Activated CD8-positive, alpha-beta memory T cell treated with anti-CD3 and anti-CD28 coated beads, Interleukin-2, amount 10 ng/mL, durations not matched to agents 7 days and 5 days (primary cell): ENCODE measurements at places on chromosomes 11 and 22.

- peaks cover 1% of the 10 kb centered on the region for H3K36me3 ChIP-seq
- no peak overlapping the region for H3K27ac ChIP-seq
- DNase-seq, result no peak
- H3K27me3 ChIP-seq, result no peaks in the 10 kb centered on the region
Measured at GRCh38 chr11:12122083-12122482, 11.7 kb downstream of the MICAL2 start.

DNA sequence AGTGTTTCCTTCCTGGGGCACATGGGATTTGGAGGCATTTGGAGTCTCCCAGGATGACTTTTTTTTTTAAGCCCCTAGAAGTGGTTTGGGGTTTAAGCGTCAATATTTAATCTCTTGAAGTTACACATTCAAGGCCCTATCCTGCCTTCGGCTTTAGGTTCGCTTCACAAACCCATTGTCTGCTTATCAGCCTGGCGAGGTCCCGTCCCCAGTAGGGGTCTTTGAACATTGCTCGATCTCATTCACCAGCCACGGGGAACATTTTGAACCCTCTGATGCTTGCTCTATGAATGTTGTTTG lies 75.9 kb downstream of the KCNQ1 start:
- DNase-seq, result no peak
- H3K27me3 ChIP-seq, result no peaks in the 10 kb centered on the region
- H3K4me3 ChIP-seq, result no peak overlapping the region
- no peak overlapping the region for H3K27ac ChIP-seq

GRCh38 chr11:4523666-4524065 lies 21.3 kb upstream of the OR52M1 start:
- H3K4me3 ChIP-seq, result no peak overlapping the region
- H3K27ac ChIP-seq, result no peak overlapping the region
- DNase-seq, result no peak

DNA sequence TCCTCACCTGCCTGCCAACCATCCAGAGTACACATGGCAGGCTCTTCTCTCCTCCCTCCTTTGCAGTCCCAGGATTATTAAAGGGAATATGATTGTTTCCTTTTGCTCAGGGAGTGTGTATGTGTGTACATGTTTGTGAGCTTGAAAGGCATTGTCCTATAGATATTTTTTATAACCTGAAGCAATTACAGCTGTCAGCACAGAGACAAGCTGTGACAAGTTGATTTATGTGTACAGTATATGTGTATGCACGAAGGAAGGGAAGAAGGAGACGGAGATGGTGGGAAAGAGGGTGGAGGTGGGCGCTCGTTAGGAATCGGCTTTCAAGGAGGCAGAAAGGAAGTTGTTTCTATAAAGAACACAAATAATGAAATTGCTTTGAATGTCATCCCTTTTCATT lies 537.0 kb downstream of the NTM start:
- no peaks in the 10 kb centered on the region for H3K4me1 ChIP-seq
- no peak overlapping the region for H3K27ac ChIP-seq
- H3K4me3 ChIP-seq, result no peak overlapping the region
- DNase-seq, result no peak
- peaks cover 31% of the 10 kb centered on the region for H3K27me3 ChIP-seq
- H3K36me3 ChIP-seq, result no peaks in the 10 kb centered on the region

- no peaks in the 10 kb centered on the region for H3K36me3 ChIP-seq
- H3K4me3 ChIP-seq, result no peak overlapping the region
- H3K27ac ChIP-seq, result no peak overlapping the region
- H3K4me1 ChIP-seq, result no peaks in the 10 kb centered on the region
- H3K27me3 ChIP-seq, result no peaks in the 10 kb centered on the region
Measured at GRCh38 chr11:1117992-1118391, 39.8 kb upstream of the MUC5AC start.

DNA sequence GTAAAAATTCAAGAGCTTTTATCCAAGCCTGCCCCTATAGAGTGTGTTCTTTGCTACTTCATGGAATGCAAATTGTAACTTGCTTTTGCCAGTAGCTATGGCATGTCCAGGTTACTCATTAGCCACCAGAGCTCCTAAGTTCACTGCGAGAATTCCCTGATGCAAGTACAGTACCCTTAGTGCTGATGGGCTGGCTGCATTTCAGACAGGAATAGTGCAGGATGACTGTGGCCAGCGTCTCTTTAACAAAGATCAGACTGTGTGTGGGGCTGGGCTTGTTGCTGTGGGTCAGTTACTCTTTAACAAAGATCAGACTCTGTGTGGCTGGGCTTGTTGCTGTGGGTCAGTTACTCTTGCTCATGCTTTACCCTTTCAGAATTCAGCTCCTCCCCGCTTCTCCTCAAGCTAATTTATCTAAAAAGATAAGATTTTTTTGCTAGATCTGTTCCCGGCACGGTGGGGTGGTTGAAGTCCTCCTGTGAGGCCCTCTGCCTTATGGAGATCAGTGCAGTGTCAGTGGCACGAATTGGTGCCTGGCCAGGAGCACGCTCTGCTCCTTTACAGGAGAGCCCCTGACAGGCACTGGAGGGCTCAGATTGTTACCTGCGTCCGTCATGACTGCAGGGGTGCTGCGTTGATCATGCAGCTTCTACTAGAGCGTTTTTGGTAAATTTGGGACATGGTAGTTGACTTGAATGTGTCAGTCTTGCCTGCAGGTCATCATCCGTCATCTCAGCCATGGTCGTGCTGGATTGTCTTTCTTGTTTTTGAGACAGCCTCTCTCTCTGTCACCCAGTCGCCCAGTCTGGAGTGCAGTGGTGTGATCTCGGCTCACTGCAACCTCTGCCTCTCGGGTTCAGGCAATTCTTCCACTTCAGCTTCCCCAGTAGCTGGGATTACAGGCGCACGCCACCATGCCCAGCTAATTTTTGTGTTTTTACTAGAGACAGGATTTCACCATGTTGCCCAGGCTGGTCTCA lies 27.0 kb downstream of the AP2A2 start:
- H3K27me3 ChIP-seq, result no peaks in the 10 kb centered on the region
- H3K36me3 ChIP-seq, result peaks cover 17% of the 10 kb centered on the region
- H3K4me3 ChIP-seq, result no peak overlapping the region
- no peak for DNase-seq
- no peak overlapping the region for H3K27ac ChIP-seq
- H3K4me1 ChIP-seq, result peaks cover 2% of the 10 kb centered on the region

- DNase-seq, result peak; percentile 47
- peaks cover 54% of the 10 kb centered on the region for H3K4me1 ChIP-seq
- H3K27ac ChIP-seq, result peak overlapping the region; percentile 95
- H3K4me3 ChIP-seq, result peak overlapping the region; percentile 99
- H3K36me3 ChIP-seq, result peaks cover 56% of the 10 kb centered on the region
- no peaks in the 10 kb centered on the region for H3K27me3 ChIP-seq
Measured at GRCh38 chr22:36238373-36239149, 766 bp downstream of the APOL2 start.

GRCh38 chr22:42560781-42561180 lies 7.0 kb downstream of the SERHL2 start:
- H3K36me3 ChIP-seq, result peaks cover 4% of the 10 kb centered on the region
- peak overlapping the region; percentile 44 for H3K27ac ChIP-seq
- no peak for DNase-seq
- no peaks in the 10 kb centered on the region for H3K27me3 ChIP-seq
- H3K4me1 ChIP-seq, result peaks cover 2% of the 10 kb centered on the region
- H3K4me3 ChIP-seq, result no peak overlapping the region

DNA sequence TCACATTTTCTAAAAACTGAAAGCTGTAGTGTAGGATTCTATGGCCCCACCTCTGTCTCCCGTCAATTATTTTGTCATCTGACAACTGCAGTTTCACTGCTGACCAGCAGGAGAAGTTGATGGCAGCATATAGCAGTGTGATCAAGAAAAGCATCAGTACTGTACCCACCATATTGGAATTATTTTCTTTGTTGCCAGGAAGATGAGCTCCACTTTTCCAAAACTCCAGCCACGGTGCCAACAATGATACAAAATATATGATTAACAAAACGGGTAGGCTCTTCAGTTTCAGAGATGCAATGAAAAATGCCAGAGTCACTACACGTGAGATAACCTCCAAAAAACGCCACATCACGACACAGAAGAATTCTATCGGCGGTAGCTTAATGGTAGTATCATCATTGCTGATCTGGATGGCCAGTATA lies 41.3 kb downstream of the XKR3 start:
- no peak for DNase-seq
- H3K4me1 ChIP-seq, result no peaks in the 10 kb centered on the region
- no peaks in the 10 kb centered on the region for H3K36me3 ChIP-seq
- no peak overlapping the region for H3K27ac ChIP-seq
- peaks cover 9% of the 10 kb centered on the region for H3K27me3 ChIP-seq

DNA sequence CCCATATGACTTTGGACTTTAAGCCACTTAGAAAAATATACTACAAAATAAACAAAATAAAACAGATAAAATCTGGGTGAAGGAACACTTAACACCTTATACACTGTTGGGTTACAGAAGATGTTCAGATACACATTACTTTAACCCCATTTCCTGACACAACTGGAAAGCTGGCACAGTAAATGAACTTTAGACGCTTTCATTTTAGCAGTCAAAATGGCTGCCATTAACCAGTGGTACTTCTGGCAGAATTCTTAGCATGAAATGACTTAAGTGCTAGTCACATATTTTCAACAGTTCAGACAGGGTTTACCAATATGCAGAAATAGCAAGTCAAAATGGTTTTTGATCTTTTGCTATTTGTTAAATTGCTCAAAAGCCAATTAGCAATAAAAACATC lies 37.9 kb downstream of the PIK3C2A start:
- no peak for DNase-seq
- H3K27me3 ChIP-seq, result no peaks in the 10 kb centered on the region
- H3K27ac ChIP-seq, result no peak overlapping the region

DNA sequence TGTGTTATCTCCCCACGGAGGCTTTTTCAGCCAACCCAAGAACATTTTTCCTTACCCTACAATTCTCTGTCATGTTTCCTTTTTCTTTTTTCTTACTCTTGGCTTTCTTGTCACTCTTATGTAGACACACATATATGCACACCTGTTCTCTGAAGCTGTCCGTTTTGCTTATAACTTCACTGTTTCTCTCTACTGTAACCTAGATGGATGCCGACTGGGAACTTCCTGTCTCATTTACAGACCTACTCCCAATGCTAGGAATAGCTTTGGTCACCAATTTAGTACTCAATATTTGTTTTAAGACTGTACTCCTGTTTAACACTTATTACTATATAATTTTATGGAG lies 9.9 kb upstream of the CASP12 start:
- DNase-seq, result no peak
- H3K27me3 ChIP-seq, result no peaks in the 10 kb centered on the region
- peaks cover 36% of the 10 kb centered on the region for H3K4me1 ChIP-seq

GRCh38 chr22:42396621-42397331 lies 35.4 kb downstream of the NFAM1 start:
- no peak overlapping the region for H3K27ac ChIP-seq
- peaks cover 11% of the 10 kb centered on the region for H3K4me1 ChIP-seq
- H3K27me3 ChIP-seq, result peaks cover 7% of the 10 kb centered on the region
- H3K36me3 ChIP-seq, result no peaks in the 10 kb centered on the region
- no peak for DNase-seq
- no peak overlapping the region for H3K4me3 ChIP-seq

DNA sequence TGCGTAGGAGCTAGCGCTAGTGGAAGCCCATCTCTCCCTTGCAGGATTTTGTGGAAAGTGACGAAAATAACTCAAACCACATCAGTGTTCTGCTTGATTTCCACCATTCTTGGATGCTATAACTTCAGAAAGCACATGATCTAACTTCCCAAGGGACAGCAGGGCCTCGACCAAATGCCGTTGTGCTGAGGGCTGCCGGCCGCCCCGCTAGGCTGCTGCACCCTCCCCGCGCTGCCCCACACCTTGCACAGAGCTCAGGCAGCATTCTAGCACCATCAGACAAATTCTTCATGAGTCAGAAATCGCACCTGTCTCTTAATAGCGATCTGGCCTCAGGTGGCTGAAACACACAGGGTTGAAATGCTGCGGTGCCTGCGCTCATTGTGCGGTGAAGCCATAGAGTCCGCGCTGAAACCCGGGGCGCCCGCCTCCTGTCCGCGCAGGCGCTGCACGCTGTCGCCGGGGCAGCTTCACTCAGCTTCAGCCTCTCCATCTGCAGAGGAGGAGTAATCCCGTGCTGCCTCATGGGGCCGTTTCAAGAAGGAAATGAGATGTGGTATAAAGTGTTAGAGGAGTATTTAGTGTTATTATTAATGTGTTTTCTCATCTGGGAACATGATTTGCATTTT lies 59.2 kb upstream of the B3GAT1 start:
- no peak overlapping the region for H3K4me3 ChIP-seq
- no peak overlapping the region for H3K27ac ChIP-seq
- DNase-seq, result no peak
- no peaks in the 10 kb centered on the region for H3K36me3 ChIP-seq
- H3K4me1 ChIP-seq, result peaks cover 6% of the 10 kb centered on the region

GRCh38 chr11:133694701-133695100 lies 150.6 kb downstream of the SPATA19 start:
- H3K36me3 ChIP-seq, result no peaks in the 10 kb centered on the region
- H3K4me1 ChIP-seq, result no peaks in the 10 kb centered on the region
- no peak overlapping the region for H3K4me3 ChIP-seq
- no peak overlapping the region for H3K27ac ChIP-seq
- DNase-seq, result peak; percentile 16
- no peaks in the 10 kb centered on the region for H3K27me3 ChIP-seq

DNA sequence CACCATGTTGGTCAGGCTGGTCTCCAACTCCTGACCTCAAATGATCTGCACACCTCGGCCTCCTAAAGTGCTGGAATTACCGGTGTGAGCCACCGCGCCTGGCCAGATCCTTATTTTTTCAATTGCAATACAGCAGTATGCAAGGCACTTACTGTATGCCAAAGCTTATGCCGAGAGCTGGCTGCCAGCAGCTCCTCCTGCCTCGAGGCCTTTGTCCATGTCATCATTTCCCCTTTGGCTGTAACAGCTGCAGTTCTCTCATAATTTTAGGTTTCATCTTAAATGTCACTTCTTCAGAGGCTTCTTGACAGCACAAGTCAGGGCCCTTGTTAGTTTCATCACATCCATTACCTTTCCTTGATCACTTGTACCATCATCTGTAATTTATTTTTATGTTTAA lies 1.5 kb upstream of the SREBF2 start:
- H3K4me1 ChIP-seq, result peaks cover 39% of the 10 kb centered on the region
- H3K36me3 ChIP-seq, result peaks cover 25% of the 10 kb centered on the region
- H3K27ac ChIP-seq, result peak overlapping the region; percentile 99
- no peak for DNase-seq
- no peaks in the 10 kb centered on the region for H3K27me3 ChIP-seq
- H3K4me3 ChIP-seq, result no peak overlapping the region

GRCh38 chr11:132848336-132848735 lies 684.0 kb downstream of the OPCML start:
- no peak overlapping the region for H3K27ac ChIP-seq
- H3K4me3 ChIP-seq, result no peak overlapping the region
- H3K27me3 ChIP-seq, result no peaks in the 10 kb centered on the region
- DNase-seq, result no peak
- no peaks in the 10 kb centered on the region for H3K36me3 ChIP-seq
- H3K4me1 ChIP-seq, result no peaks in the 10 kb centered on the region
